ENCODE measurements at places on chromosomes 12 and 14. TPM values are rescaled to one million over a fixed set of nuclear protein-coding genes. Genes with fewer than 3 reads are reported as not detected.

The CMTM5 gene
- 2.0 TPM for total RNA-seq

The KLHL28 gene
- 9.6 TPM for total RNA-seq

The SDS gene
- not detected for total RNA-seq

The C1QL4 gene
- total RNA-seq, result not detected

The FAM186B gene
- total RNA-seq, result 0.46 TPM

The SOCS4 gene
- 42.4 TPM for total RNA-seq

The KRT80 gene
- total RNA-seq, result 0.11 TPM

The RNASE3 gene
- 0.52 TPM for total RNA-seq

The OTOGL gene
- total RNA-seq, result 1.6 TPM

The ART4 gene
- 1.9 TPM for total RNA-seq

The OAS2 gene
- 8.4 TPM for total RNA-seq

The CDC42BPB gene
- total RNA-seq, result 96.1 TPM

The MGAT4C gene
- 0.42 TPM for total RNA-seq

The RNF212B gene
- 0.33 TPM for total RNA-seq

The PRH2 gene
- total RNA-seq, result not detected

The APOLD1 gene
- total RNA-seq, result 30.6 TPM

The RHOJ gene
- total RNA-seq, result 11.0 TPM

The NID2 gene
- total RNA-seq, result 74.5 TPM

GRCh38 chr12:105983622-105984320, 155.0 kb downstream of the NUAK1 start:
- DNase-seq, result no peak
- no peaks in the 10 kb centered on the region for H3K36me3 ChIP-seq
- H3K27ac ChIP-seq, result no peak overlapping the region
- no peaks in the 10 kb centered on the region for H3K27me3 ChIP-seq

GRCh38 chr14:59311723-59312122, 123.3 kb downstream of the DAAM1 start:
- no peak for DNase-seq
- H3K27me3 ChIP-seq, result no peaks in the 10 kb centered on the region
- no peak overlapping the region for H3K4me3 ChIP-seq
- H3K27ac ChIP-seq, result no peak overlapping the region

DNA sequence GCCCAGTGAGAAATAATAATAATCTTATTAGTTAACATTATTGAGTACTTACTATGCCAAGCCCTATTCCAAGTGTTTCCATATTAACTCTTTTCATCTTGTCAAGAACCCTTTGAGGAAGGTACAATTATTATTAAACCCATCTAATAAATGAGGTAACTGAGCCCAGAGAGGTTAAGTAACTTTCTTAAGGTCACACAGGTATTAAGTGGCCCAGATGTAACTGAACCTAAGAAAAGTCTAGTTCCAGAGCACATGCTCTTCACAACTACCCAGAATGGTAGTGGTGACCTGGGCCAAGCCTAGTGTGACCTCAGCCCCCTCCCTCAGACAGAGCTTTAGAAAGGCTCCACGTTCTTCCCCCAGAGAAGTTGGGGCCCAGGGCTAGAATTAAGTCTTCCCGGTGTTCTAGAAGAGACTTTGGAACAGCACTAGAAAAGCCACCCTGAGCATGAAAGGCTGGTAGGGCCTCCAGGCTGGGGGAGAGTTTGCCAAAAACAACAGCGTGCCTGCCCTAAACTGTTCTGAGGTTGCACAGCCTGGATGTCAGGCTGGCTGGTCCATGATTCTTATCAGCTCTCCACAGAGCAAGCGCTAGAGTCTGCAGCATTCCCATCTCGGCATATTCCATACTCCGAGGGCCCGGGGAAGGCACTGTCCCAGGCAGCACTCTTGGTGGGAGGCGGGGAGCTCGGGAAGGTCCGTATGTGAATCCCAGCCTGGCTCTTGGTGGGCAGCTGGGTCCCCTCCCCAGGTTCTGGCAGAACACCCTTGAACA, 41.3 kb upstream of the CTDSP2 start:
- H3K27me3 ChIP-seq, result no peaks in the 10 kb centered on the region
- peaks cover 53% of the 10 kb centered on the region for H3K4me1 ChIP-seq
- no peaks in the 10 kb centered on the region for H3K36me3 ChIP-seq
- no peak for DNase-seq
- peak overlapping the region; percentile 93 for H3K27ac ChIP-seq

GRCh38 chr12:128266541-128267130, 334 bp upstream of the TMEM132C start:
- no peak overlapping the region for H3K27ac ChIP-seq
- no peaks in the 10 kb centered on the region for H3K36me3 ChIP-seq
- H3K27me3 ChIP-seq, result peaks cover 3% of the 10 kb centered on the region
- H3K4me1 ChIP-seq, result peaks cover 19% of the 10 kb centered on the region
- H3K4me3 ChIP-seq, result peak overlapping the region; percentile 46

GRCh38 chr12:1117371-1117770, 126.3 kb downstream of the ERC1 start:
- H3K27me3 ChIP-seq, result no peaks in the 10 kb centered on the region
- no peak for DNase-seq
- H3K4me3 ChIP-seq, result no peak overlapping the region
- H3K36me3 ChIP-seq, result no peaks in the 10 kb centered on the region

- H3K27ac ChIP-seq, result peak overlapping the region; percentile 95
- H3K4me3 ChIP-seq, result peak overlapping the region; percentile 1
- no peaks in the 10 kb centered on the region for H3K36me3 ChIP-seq
- H3K4me1 ChIP-seq, result peaks cover 85% of the 10 kb centered on the region
- H3K27me3 ChIP-seq, result no peaks in the 10 kb centered on the region
- DNase-seq, result peak; percentile 94
Measured at GRCh38 chr12:96239711-96240635, 45.8 kb downstream of the ELK3 start.

DNA sequence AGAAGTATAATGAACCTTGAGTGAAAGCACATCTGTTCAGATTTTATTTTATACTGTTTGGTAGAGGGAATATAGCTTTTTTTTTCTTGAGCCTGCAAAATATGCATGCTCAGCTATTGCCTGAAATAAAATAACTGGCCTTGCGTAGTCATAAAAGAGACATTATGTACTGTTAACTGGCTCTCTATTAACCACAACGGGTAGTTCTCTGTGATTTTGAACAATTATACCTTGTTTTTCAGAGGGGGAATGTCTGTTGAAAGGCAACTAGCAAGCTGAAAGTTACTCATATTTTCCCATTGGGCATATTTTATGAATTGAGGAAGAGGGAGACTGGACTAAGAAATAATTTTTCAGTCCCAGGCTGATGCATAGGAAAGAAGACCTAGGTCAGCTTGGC, 62.6 kb downstream of the FIGNL2 start:
- no peaks in the 10 kb centered on the region for H3K4me1 ChIP-seq
- no peak for DNase-seq
- no peak overlapping the region for H3K4me3 ChIP-seq

DNA sequence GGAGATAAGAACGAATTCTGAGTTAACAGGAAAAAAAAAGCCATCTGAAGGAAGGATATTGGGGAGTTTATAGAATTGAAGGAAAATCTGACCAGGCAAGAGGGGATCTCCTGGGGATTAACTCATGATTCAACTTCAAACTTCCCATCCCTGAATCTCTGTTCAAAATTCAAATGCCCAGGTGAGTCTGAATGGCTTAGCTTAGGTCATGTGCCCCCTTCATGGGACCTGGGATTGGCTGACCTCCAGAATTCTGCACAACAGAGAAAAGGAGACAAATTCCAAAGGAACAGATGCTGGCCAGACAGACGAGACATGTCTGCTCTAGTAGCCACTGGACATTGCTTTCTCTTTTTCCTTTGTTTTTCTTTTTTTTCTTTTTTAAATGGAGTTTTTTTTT, 26.2 kb upstream of the TMED10 start:
- no peak overlapping the region for H3K4me3 ChIP-seq
- no peaks in the 10 kb centered on the region for H3K27me3 ChIP-seq
- no peaks in the 10 kb centered on the region for H3K36me3 ChIP-seq
- DNase-seq, result no peak
- H3K27ac ChIP-seq, result no peak overlapping the region

DNA sequence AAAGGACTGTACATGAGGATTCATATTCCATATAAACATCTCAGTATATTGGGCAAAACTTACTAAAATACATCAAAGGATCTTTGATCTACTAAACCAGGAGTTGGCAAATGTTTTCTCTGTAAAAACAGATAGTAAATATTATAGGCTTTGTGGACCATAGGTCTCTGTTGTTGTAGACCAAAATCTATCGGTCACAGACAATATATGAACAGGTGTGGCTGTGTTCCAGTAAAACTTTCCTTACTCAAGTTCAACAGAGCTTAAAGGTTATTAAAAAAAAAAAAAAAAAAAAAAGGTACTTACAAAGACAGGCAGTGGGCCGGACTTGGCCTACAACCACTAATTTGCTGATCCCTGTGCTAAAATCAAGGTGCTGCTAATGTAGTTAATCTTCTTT, 40.3 kb downstream of the PAWR start:
- DNase-seq, result no peak
- no peaks in the 10 kb centered on the region for H3K27me3 ChIP-seq
- H3K36me3 ChIP-seq, result no peaks in the 10 kb centered on the region
- H3K4me3 ChIP-seq, result no peak overlapping the region
- H3K27ac ChIP-seq, result no peak overlapping the region

GRCh38 chr12:132710043-132710404, 618 bp upstream of the PGAM5 start:
- H3K27ac ChIP-seq, result peak overlapping the region; percentile 79
- H3K36me3 ChIP-seq, result peaks cover under 1% of the 10 kb centered on the region
- peaks cover 38% of the 10 kb centered on the region for H3K4me1 ChIP-seq
- H3K27me3 ChIP-seq, result no peaks in the 10 kb centered on the region

DNA sequence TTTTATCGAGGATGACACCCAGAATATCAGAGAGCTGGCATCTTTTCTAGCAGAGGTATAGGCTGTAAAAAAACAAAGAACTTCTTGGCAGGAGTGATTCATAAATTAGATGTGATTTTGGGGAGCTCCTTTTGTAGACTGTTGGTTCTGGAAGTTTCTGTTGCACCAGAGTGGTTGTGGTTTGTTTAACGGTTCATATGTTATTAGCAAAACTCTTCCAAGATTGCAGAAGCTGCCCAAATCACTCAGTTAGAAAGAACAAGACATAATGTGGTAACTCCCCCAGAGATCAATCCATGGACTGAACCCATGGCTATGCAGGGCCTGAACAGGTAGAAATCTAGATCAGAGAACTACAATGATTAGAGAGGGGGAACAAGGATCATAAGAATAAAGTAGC, 6.7 kb upstream of the RNASE10 start:
- H3K4me1 ChIP-seq, result no peaks in the 10 kb centered on the region
- H3K36me3 ChIP-seq, result no peaks in the 10 kb centered on the region

GRCh38 chr14:51490205-51490604, 161.5 kb upstream of the FRMD6 start:
- DNase-seq, result no peak
- no peaks in the 10 kb centered on the region for H3K36me3 ChIP-seq
- H3K4me1 ChIP-seq, result peaks cover 12% of the 10 kb centered on the region
- H3K27me3 ChIP-seq, result no peaks in the 10 kb centered on the region
- H3K4me3 ChIP-seq, result no peak overlapping the region

DNA sequence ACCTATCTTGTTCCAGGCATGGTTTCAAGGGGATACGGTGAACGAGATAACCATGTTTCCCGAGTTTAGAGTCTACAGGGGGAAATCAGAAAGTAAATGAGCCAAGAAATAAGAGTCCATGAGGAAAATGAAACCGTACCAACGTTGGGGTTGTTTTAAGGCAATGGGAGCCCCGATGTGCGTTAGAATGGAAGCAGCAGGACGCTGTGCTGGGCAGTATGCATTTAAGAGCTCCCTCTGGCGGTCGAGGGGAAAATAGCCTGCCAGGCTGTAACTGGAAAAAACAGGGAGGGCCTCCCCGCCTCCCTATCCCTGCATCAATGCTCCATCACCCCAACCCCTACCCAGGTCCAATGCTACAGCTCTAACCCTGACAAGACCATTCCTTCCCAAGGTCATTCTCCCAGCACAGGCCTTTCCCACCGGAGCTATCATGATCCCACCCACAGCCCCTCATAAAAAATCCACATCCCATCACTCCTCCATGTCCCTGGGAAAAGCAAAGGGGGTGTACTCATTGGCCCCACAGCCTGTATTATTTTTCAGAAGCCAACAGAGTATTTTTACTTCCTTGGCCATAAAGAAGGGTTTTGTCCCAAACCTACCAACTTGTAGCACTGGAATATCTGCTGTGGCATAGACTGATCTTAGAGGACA, 226.3 kb upstream of the NOS1 start:
- H3K4me1 ChIP-seq, result peaks cover 8% of the 10 kb centered on the region
- H3K36me3 ChIP-seq, result no peaks in the 10 kb centered on the region
- H3K4me3 ChIP-seq, result no peak overlapping the region

GRCh38 chr12:78818487-78818886, 46.1 kb upstream of the SYT1 start:
- no peak overlapping the region for H3K27ac ChIP-seq
- DNase-seq, result no peak
- no peaks in the 10 kb centered on the region for H3K27me3 ChIP-seq
- H3K4me1 ChIP-seq, result no peaks in the 10 kb centered on the region
- no peak overlapping the region for H3K4me3 ChIP-seq
- H3K36me3 ChIP-seq, result no peaks in the 10 kb centered on the region

DNA sequence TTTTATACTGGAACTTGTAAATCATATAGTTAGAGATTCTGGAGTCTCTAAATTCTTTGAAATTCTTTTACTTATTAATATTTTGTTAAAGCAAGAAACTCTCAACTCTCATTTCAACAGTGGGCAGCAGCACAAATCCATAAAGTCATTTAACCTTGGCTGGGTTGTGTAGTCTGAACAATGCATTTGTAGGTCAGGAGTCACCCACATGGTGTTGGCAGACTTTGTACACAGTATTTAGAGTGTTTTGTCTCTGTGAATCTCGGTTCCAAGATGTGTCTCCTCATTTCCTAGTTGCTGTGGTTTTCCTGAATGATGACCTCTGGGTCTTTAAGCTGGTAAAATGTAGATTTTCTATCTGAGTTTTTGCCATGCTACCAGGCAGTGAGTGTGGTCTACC, 20.8 kb upstream of the STRAP start:
- no peaks in the 10 kb centered on the region for H3K36me3 ChIP-seq
- no peak overlapping the region for H3K27ac ChIP-seq
- no peak overlapping the region for H3K4me3 ChIP-seq
- DNase-seq, result no peak
- no peaks in the 10 kb centered on the region for H3K27me3 ChIP-seq

DNA sequence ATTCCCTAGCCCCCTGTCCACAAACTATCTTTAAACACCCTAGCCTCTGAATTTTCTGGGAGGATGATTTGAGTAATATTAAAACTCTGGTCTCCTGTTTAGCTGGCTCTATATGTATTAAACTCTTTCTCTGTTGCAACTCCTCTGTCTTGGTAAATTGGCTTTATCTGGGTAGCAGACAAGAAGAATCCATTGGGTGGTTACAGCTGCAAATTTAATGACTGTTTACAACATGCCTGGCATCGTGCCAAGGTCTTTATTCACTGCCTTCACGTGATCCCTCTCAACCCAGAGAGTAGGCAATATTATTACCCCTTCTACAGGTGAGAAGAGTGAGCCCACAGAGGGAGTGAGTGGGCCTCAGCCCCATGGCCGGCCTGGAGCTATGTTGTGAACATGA, 77.8 kb upstream of the MYL2 start:
- H3K4me3 ChIP-seq, result no peak overlapping the region
- DNase-seq, result no peak
- no peak overlapping the region for H3K27ac ChIP-seq
- peaks cover 14% of the 10 kb centered on the region for H3K27me3 ChIP-seq
- H3K4me1 ChIP-seq, result no peaks in the 10 kb centered on the region

GRCh38 chr14:39038542-39038941, 64.5 kb downstream of the SEC23A start:
- H3K4me3 ChIP-seq, result no peak overlapping the region
- no peaks in the 10 kb centered on the region for H3K27me3 ChIP-seq
- no peak for DNase-seq
- H3K27ac ChIP-seq, result no peak overlapping the region
- H3K36me3 ChIP-seq, result peaks cover 75% of the 10 kb centered on the region
